ENCODE measurements at places on chromosomes 13 and 19.

DNA sequence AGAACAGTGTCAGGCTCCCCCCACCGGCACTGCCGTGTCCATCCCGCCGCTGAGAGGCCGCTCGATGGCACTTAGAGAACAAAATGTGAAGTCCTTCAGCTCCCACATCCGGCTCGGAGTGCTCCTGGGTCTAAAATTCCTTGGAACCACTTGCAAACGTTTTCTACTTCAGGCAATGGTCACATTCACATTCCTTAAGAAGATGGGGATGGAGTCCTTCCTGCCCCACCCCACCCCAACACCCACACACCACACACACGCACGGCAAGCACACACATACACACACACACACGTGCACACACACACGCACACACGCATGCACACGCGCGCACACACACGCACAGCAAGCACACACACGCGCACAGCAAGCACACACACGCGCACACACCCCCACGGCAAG, 83.4 kb downstream of the SOX1 start:
- DNase-seq = no peak

- DNase-seq = peak; percentile 15
Measured at GRCh38 chr19:1690699-1691307, 38.4 kb upstream of the TCF3 start.

GRCh38 chr13:104968876-104969275, 1566.6 kb downstream of the EFNB2 start:
- no peak for DNase-seq

- DNase-seq = no peak
Measured at GRCh38 chr13:110057052-110057451, 249.9 kb downstream of the COL4A1 start.

GRCh38 chr13:45331123-45331619, 9.8 kb downstream of the TPT1 start:
- no peak for DNase-seq

DNA sequence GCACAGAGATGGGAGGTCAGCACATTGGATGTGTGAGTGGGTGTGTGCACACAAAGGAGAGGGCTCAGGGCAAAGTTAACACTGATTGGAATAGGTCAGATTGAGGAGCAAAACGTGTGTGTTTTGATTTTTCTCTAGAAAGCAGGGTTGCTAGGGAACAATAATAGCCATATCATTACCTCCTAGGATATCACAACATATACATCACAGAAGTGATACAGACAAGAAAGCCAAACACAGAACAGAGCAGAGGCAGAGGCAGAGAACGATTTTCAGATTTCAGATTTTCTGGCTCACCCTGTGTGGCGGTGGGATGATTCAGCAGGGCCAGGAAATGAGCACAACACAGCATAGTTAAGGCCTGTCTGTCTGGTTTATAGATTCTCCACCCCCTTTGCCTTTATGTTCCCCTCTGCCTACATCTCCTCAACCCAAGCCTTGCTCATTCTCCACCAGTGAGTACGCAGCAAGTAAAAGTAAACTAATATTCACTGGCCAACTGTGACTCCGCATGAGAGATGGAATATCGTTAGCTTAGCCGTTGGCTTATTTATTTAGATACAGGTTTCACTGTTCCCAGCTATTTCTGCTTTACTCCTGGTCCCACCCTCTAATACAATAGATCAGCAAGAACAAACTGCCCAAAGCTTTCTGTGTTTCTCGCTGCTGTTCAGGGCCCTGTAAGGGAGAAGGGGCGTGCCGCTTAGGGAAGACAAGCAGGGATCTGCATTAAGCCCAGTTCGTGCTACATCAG, 182.7 kb upstream of the TSC22D1 start:
- no peak for DNase-seq

GRCh38 chr19:55454787-55455243, 6.6 kb downstream of the ISOC2 start:
- DNase-seq = no peak

DNA sequence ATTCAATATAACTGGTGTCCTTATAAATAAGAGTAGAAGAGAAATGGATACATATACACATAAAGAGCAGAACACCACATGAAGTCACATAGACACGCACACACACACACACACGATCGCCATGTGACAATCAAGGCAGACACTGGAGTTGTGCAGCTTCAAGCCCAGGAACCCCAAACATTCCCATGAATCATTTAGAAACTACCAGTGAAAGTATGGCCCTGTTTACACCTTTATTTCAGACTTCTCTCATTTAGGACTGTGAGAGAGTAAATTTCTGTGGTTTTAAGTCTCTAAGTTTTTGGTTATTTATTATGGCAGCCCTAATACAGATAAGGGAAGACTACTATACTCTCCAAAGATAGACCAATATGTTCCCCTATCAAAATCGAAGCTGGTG, 20.4 kb upstream of the TNFSF13B start:
- no peak for DNase-seq

DNA sequence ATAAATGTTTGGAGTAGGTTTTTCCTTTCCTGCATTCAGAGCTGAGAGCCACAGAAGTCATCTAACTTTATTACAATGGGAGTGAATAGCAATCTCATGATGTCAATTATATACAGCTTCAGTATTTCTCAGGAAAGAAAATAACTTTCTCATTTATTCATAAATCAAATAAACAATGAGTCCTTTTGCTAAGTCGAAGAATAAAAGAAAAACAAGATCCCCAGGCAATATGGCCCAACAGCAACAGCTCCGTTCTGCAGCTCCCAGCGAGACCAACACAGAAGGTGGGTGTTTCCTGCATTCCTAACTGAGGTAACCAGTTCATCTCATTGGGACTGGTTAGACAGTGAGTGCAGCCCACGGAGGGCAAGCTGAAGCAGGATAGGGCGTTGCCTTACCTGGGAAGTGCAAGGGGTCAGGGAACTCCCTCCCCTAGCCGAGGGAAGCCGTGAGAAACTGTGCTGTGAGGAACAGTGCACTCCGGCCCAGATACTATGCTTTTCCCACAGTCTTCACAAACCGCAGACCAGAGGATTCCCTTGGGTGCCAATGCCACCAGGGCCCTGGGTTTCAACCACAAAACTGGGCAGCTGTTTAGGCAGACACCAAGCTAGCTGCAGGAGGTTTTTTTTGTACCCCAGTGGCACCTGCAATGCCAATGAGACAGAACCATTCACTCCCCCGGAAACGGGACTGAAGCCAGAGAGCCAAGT, 128.2 kb downstream of the SLITRK1 start:
- DNase-seq = no peak

- peak; percentile 73 for DNase-seq
Measured at GRCh38 chr19:10505583-10506229, 2.5 kb upstream of the KEAP1 start.

GRCh38 chr19:43966079-43966694, 15.2 kb downstream of the ZNF221 start:
- no peak for DNase-seq

- no peak for DNase-seq
Measured at GRCh38 chr13:43245374-43245964, 222.1 kb downstream of the DNAJC15 start.

DNA sequence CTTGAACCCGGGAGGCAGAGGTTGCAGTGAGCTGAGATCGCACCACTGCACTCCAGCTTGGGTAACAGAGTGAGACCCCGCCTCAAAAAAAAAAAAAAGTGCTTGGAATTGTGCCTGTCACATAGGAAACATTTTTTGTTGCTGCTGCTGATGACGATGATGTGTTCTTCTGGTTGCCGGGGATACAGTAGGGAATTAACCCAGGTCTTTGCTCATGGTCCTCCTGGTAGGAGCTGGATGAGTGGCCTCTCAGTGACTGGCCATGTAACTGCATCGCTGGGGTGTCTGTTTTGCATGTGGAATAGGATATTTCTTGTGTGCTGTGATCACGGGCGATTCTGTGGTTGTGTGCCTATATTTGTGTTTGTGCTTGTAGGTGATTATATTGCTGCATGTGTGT, 4.7 kb upstream of the CNFN start:
- DNase-seq = no peak

- no peak for DNase-seq
Measured at GRCh38 chr13:58343076-58343475, 711.5 kb downstream of the PCDH17 start.

GRCh38 chr19:2863816-2864215, 3.3 kb upstream of the ZNF556 start:
- DNase-seq = no peak

GRCh38 chr13:40813667-40814454, 24.4 kb downstream of the SLC25A15 start:
- no peak for DNase-seq

- DNase-seq = no peak
Measured at GRCh38 chr19:46824890-46825730, 25.5 kb downstream of the AP2S1 start.

Data from stimulated activated CD8-positive, alpha-beta memory T cell treated with anti-CD3 and anti-CD28 coated beads, Interleukin-7, amount 100 ng/mL, for 1 hour (primary cell).